WTC11 (cell line): ENCODE measurements at places on chromosomes 5 and 9.
A peak's percentile ranks its signal among the peaks of the same experiment; 100 is the strongest.

DNA sequence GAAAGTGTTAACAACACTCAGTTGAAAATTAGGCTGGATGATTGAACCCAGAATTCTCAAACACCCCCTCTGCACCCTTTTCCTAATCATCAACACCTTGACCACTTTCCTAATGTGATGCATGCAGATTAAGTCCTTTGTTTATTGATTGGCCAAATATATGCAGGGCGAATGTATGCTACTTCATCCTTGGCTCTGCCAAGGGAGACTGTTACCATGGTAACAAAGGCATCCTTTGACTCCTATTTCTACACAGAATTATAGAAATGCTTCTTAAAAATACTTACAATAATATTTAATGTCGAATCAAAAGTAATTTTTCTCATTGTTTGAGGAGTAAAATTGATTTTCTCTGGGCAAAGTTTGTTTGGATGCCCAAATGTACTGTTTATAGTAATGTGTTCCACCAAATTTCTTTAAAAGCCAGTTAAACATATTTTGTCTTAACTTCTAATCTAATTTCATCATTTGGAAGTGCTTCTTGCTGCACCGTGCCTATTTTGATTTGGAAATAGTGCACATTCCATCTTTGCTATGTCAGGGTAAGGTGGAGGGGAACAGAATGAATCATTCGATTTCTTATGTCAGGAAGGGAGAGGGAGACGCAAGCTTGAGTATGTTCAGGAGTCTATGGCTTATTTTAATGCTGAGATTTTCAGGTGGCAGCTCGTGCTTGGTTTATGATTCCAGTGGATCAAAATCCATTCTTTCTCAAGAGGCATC is 1384.3 kb upstream of the WWC1 start:
- no peak for DNase-seq

- DNase-seq, result no peak
Observed at GRCh38 chr9:20775683-20776082, 91.6 kb downstream of the FOCAD start.

DNA sequence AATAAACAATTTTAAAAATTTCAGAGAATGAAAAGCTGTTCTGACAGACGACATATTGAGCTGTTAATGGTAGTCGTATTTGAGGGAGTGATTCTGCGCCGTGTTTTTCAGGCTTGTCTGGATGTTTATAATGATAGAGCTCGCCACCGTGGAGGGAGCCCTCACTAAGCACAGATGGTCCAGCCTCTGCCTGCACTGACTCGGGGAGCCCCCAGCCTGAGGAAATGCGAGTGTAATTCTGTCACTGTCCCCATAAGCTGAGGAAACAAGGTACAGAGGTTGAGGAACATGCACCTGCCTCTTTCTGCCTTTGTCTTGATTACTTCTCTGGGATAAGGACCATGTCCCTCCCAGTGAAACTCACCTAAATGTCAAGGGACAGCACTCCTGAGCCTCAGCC is 7.4 kb upstream of the DBH start:
- no peak for DNase-seq

DNA sequence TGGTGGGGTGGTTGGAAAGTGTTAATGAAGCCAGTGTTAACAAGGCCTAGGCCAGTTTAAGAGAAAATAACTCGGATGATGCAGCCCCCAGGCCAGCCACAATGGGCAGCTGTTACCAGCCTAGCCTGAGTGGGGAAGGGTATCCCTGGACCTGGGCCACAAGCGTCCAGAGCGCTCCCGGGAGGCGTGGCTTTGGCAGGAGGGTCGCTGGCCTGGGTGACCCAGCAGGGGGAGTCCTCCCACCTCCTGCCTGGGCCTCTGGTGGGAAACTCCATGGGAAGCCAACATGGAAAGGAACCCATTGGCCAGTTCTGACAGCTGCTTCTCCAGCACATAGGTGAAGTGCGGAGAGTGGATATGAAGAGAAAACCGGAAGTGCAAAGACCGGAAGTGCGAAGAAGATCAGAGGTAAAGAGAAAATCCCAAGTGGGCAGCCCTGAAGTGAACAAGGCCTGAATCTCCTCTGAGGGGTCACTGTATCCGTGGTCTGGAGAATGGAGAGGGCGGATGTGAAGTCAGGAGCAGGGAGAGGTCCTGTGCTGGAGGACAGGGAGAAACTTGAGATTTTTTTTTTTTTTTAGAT is 79.0 kb downstream of the ADCY2 start:
- peak; percentile 36 for DNase-seq

GRCh38 chr9:28234894-28235277 is 661.6 kb upstream of the C9orf72 start:
- DNase-seq, result no peak

- DNase-seq, result no peak
Observed at GRCh38 chr5:111552896-111553295, 40.6 kb upstream of the STARD4 start.

DNA sequence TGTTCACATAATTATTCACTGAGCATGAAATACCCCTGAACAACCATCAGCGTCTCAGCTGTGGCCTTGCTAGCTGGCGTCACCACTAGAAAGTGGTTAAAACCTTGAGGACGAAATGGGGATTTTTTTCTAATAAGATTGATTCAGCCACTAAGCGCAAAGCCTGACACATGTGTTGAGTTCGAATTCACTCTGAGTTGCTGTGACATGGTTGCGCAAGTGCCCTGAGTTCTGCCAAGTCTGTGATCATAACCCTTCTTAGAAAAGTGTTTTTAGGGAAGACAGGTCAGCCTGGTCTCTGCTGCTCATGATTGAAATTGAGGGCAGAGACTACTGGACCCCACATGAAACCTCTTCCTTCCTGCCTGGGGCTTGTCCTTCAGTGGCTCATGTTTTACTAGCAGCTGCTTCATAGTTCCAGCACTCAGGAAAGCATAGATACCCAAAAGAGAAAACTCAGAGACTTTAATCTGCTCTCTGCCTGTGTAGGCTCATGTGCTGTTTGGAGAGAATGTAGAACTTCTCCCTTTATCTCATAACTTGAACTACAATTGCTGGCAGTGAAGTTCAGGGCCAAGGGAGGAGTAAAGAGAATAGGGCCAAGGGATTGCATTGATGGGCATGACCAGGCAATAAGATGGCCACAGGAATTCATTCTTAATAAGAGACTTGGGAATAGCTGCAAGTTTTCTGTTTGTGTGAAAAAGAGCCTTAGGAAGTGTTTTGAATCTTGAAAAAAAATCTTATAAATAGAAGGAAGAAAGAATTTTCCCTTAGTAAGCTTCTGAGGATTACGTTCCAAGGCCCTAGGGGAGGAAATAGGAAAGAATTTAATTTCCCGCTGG is 66.8 kb upstream of the CXCL14 start:
- DNase-seq, result no peak

GRCh38 chr5:454936-455335 is 12.0 kb downstream of the EXOC3 start:
- peak; percentile 36 for DNase-seq

DNA sequence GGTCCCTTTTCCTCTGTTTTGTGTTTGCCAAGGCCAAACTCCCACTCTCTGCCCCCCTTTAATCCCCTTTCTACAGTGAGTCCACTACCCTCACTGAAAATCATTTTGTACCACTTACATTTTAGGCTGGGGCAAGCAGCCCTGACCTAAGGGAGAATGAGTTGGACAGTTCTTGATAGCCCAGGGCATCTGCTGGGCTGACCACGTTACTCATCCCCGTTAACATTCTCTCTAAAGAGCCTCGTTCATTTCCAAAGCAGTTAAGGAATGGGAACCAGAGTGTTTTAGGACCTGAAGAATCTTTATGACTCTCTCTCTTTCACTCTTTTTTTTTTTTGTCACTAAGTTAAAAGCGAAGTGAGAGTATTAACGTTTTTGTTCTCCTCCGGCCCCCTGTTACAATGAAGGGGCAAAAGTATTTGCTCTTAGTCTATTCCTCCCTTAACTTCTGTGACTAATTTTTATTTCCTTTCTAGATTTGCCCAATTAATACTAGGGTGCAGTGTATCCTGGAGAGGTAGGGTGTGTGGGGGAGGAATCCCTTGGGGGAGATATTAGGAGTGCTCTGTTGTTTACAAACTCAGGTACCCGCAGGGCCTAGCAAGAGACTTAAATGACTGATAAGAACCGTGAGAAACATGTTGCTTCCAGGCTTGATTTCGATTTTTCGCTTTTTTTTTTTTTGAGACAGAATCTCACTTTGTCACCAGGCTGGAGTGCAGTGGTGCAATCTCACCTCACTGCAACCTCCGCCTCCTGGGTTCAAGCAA is 14.7 kb downstream of the GM2A start:
- no peak for DNase-seq

DNA sequence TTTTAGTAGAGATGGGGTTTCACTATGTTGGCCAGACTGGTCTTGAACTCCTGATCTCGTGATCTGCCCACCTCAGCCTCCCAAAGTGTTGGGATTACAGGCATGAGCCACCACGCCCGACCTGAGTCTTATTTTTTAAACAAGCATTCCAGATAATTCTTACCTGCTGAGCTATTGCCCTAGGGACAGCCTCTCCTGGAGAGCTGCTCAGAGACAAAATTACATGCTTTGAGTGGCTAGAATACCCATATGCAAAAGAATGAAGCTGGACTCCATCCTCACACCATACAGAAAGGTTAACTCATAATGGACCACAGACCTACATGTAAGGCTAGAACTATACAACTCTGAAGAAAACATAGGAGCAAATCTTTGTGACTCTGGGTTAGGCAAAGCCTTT is 41.6 kb downstream of the GTF3C4 start:
- no peak for DNase-seq

- DNase-seq, result peak; percentile 45
Observed at GRCh38 chr9:8733131-8733954, 933.8 kb upstream of the DMAC1 start.

DNA sequence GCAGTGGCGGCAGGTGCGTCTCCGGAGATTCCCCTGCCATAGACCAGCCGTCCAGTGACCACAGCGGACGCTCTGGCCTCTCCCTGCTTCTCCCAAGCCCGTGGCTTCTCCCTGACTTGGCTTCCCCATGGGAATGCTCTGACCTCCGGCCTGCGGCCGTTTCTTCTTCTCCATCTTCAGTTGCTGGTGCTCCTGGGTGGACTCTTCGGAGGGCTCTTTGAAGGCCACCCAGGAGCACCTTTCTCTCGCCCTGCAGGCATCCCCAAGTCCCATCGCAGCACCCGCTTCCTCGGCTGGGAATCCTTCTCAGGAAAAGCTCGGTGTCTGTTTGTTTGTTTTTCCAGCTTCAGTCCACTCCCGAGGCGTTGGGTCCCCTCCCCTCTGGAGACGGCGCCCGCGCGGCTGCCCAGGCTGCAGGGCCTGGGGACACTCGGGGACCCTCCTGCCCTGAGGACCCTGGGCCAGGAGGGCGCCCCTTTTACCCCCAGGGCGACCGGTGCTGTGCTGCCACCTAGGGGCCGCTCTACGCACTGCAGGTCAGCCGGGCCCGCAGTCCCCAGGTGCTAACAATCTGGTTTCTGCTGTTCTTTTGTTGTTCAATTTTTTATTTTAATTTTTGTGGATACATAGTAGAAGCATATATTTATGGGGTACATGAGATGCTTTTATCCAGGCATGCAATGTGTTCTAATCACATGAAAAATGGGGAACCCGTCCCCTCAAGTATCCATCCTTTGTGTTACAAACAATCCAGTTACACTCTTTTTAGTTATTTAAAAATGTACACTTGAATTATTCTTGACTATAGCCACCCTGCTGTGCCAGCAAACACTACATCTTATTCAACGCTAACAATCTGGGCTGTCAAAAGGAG is 197.9 kb upstream of the ADAMTS16 start:
- DNase-seq, result peak; percentile 75

DNA sequence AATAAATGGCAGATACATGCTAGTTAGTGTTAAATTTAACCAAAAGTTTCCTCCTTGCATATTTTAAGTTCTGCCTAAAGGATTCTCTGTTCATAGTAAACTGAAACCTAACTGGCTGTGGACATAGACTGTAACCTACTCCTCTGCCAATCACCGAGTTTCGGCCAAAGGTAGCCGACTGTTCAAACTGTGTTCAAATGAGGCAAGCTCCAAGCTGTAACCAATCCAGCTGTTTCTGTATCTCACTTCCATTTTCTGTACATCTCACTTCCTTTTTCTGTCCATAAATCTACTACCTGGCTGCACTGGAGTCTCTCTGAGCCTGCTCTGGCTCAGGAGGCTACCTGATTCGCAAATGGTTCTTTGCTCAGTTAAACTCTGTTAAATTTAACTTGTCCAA is 44.1 kb downstream of the KCNV2 start:
- DNase-seq, result no peak

DNA sequence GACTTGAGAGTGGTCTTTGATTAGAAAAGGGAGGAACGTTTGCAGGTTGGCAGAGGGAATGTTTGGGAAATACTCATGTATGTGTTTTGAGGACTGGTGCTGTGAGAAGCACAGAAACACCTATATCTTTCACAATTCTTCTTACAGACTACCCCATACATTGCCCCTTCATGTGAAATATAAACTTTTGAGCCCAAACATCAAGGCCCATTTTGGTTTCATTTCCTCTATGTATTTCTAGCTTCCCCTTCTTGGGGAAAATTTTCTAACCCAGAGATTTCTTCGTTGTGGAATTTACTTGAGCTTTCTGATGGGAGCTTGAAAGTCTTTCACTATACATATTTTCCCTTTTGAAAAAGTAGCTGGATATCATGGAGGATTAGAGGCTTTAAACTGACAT is 67.6 kb downstream of the FYB1 start:
- no peak for DNase-seq

DNA sequence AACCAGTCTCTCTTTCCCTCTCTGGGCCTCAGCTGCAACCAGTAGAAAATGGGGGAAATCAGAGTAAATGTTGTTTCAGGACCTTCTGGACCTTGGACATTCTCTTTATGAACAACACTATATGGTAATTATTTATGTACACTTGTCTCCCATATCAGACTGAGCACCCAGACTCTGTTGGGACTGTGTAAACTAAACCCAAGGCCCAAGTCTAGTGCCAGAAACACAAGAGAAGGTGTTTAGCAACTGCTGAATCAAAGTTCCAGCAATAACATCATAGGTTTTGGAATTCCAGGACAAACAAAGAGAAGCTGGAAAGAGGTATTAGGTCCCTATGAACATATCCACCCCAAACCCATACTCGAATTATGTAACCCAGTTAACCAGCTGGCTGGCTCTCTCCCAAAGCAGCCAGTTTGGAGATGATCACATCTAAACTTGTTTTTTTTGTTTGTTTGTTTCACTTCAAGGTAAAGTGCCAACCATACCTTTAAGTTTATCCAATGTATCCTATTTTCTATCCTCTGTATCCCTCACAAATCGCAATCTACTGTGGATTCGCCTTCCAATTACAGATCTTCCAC is 1.9 kb upstream of the RNF38 start:
- no peak for DNase-seq

- no peak for DNase-seq
Observed at GRCh38 chr9:72188232-72188631, 39.0 kb downstream of the GDA start.

DNA sequence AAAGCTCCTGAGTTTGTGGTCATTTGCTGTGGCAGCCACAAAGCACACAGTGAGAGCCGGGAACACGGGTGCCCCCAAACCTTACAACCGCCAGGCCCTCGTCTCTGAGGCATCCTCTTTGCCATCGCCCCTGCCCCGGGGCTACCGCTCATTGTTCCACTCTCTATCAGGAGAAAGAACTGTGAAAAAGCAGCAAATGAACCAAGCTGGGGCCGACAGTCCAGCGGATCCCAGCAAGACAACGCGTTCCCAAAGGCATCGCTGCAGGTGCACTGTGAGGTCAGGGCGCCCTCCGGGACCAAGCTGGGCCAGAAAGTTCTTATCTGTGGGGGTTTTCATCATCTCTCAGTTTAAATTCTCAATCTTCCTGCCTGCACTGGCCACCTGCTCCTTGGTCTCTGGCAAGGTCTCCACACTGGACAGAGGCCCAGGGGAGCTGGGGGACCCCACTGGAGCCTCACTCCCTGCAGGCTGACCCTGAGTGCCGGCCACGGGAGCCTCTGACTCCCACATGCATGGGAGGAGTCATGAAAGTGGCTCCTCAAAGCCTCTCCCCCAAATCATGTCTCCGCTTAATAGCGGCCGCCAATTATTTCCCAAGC is 32.1 kb downstream of the VAV2 start:
- no peak for DNase-seq
